ENCODE measurements at places on chromosomes 2 and 18.

DNA sequence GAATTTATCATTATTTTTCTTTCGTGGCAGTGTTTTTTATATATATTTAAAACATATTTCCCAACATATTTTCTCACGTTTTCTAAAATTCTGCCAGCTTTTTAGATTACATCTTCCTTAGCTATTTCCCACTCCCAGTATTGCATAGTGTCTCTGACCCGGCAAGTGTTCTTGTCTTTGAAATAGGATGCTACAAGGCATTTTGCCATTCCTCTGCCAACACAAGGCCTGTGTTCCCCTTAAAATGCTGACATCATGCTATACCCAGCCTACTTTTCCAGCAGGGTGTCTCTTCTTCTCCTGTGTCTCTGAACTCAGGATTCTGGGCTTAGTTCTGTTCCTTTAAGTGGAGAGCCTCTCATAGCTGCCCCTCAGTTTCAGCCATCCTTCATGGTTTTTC is 115.2 kb downstream of the DIS3L2 start:
- DNase-seq: no peak

GRCh38 chr2:866009-866680 is 84.5 kb upstream of the SNTG2 start:
- DNase-seq: no peak

DNA sequence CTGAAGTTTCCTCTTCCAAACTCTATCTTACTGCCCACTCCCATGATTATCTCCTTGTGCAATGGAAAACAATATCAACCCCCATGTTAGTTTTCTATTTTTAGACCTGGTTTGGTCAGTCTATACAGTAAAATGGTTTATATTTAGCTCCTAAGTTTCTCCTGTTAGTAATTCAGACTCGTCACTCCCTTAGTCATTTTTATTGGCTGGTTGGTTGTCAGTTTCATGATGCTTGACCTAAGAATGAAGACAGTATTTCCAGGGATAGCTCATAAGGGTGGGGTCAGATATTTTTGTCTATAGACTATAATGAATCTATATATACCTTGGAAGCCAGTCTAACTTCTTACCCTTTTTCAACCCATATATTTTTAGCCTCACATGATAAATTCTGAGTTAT is 61.4 kb upstream of the NEUROD1 start:
- no peak for DNase-seq

DNA sequence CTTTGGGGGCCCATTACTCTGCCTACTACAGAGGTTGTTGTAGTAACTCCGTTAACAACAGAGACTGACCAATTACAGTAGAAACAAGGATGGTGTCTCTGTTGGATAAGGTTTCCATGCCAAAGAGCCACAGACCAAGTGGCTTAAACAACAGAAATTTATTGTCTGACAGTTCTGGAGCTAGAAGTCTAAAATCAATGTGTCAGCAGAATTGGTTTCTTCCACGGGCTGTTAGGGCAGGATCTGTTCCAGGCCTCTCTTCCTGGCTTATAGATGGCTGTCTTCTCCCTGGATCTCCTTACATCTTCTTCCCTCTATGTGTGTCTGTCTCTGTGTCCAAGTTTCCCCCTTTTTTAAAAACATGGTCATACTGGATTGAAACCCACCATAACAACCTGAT is 135.3 kb downstream of the AKAIN1 start:
- DNase-seq: no peak

Measured in RCC 7860 (cell line).